ENCODE measurements at places on chromosomes 3 and 15.

DNA sequence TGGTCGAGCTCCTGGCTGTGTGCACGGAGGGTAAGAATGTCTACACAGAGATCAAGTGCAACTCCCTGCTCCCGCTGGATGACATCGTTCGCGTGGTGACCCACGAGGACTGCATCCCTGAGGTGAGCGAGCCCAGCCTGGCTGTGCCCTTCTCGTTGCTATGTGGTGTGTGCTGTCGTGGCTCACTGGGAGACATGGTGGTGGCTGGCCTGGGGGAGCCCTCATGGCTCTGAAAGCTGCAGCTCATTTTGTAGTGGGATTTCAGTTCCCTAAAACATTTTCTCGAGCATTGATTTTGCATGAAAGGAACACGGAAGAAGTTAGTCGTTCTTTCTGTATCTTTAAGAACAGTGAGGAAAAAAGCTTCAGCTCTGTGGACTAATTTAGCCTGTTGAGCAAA, 200.5 kb downstream of the ITPR1 start:
- no peak for DNase-seq

GRCh38 chr15:75058127-75058905, 34.9 kb downstream of the PPCDC start:
- no peak for DNase-seq

- no peak for DNase-seq
Observed at GRCh38 chr3:129441782-129442181, 1.8 kb downstream of the IFT122 start.

GRCh38 chr3:50245251-50245745, 9.3 kb downstream of the GNAI2 start:
- no peak for DNase-seq

DNA sequence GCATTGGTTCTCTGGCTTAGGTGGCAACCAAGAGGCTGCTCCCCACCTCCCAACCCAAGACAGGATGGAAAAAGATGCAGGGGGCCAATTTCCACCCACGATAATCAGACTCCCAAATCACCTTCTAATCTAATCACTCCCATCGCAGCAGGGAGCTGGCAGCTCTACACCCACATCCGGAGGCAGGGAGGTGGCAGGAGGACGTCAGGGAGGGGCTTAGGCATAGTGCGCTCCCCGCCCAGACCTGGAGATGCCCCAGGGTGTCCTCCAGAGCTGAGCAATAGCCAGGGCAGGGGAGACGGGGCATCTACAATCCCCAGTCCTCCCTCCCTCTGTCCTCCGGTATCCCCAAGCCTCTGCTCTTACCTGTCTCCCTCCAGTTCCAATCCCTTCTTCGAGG, 70.5 kb upstream of the SEC13 start:
- no peak for DNase-seq

DNA sequence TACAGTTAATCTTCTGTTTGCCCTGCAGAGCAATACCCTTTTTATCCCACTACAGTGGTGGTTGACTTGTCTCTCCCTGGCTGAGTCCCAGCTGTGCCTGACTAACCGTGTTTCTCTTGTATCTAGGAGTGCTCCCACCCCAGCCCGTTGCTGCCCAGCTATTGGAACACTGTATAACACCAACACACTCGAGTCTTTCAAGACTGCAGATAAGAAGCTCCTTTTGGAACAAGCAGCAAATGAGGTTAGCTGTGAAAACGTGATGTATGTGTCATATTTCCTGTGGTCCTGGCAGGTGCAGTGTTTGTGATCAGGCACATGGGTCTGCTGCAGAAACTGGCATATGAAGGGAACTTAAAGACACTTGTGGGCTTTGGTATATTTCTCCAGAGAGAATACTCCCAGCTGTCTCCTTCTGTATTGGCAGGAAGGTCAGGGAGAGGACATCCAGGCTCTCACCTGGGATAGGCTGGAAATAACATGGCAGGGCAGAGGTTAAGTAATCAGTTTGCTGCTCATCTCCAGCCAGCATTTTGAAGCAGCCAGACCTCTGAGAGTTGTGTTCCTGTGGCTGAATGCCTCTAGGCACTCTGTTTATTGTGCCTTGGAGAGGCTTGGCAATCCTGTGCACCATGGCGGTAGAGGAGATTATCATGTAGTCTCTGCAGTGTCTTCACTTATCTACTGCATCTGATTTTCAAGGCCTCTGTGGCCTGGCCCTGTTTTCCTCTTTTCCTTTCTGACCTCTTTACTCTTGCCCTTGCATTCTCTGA, 34.8 kb downstream of the ATG7 start:
- DNase-seq: no peak

DNA sequence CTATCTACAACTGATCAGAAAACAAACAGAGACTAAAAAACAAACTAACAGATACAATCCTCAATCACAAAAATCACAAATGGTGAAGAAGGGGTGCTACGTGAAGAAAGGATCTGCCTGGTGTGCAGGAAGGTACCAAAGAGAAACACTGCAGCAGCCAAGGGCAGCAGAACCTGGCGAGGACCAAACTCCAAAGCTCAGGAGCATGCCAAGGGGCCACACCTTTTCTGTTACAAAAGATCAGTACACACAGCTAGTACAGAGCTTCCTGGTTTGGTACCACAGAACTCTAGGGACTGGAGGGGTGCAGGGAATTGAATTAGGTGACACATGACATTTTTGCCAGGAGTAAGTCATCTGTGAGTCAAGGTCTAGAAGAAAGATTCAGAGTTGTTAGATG, 107.4 kb upstream of the GRM7 start:
- DNase-seq: no peak

DNA sequence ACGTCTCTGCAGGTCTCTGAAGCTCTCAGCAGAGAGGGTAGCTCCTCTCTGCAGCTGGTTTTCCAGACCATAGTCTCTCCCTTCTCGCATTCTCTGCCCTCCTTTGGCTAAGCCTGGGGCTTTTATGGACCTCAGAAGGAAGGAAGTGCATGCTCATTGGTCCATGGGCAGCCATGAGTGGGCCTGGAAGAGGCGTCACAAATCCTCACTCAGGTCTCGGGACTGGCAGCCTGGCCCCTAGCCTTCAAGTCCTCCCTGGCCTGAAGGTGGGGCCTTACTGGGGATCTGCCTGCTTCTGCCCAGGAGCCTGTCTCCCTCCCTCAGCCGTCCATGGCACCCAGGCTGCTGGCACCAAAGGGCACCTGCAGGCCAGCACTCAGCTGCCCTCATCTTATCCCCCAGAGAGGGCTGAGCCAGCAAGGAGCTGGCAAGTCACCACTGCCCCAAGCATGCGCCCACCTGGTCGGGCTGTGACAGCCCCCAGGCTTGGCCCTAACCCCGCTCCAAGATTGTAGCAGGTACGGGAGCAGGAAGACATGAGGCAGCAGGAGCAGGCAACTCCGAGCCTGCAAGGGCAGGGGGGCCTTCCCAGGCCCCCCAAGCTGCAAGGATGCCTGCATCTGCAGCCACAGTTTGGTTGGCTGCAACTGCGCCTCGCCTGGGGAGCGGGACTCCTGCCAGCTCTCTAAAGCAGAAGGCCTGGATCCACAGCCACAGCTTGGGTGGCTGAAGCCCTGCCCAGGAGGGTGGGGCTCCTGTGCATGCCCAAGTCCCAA, 37.4 kb downstream of the GHSR start:
- no peak for DNase-seq

DNA sequence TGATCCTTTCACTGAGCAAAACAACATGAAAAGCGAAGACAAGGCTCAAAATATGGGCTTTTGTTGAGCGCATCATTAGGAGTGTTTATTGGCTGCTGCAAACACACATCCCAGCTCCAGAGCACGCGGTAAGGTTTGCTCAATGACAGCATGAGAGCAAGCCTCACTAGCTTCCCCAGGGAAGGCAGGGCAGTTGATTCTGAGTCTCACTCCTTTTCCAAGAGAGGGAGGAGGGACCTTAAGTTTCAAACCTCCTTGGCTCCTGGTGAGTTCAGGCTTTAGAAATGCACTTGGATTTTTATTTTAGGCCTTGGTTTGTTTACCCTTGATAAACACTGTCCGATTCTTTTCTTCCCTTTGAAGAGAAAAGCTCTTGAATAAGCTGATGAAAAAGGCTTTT, 69.1 kb upstream of the CACNA2D3 start:
- no peak for DNase-seq

DNA sequence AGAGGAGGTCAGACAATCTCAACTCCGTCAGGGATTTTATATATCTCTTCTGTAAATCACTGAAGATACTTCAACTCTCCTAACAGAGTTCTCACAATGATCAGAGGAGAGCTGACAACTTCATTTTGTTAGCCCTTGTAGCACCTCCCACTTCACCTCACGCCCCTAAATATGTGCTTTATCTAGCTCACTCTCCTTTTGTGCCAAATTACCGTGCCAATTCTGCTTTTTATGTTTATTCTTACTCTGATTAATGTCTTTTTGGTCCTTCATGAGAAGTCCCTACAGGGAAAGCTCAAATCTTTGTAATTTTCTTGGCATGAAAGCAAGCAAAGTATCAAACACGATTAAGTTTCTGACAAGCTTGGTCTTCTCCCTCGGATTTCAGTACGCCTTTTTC, 636.1 kb upstream of the NAALADL2 start:
- DNase-seq: no peak

- DNase-seq: no peak
Observed at GRCh38 chr15:92655178-92655995, at the start of gene FAM174B. Gene FAM174B, minus strand, starts transcription at chr15:92655775.

DNA sequence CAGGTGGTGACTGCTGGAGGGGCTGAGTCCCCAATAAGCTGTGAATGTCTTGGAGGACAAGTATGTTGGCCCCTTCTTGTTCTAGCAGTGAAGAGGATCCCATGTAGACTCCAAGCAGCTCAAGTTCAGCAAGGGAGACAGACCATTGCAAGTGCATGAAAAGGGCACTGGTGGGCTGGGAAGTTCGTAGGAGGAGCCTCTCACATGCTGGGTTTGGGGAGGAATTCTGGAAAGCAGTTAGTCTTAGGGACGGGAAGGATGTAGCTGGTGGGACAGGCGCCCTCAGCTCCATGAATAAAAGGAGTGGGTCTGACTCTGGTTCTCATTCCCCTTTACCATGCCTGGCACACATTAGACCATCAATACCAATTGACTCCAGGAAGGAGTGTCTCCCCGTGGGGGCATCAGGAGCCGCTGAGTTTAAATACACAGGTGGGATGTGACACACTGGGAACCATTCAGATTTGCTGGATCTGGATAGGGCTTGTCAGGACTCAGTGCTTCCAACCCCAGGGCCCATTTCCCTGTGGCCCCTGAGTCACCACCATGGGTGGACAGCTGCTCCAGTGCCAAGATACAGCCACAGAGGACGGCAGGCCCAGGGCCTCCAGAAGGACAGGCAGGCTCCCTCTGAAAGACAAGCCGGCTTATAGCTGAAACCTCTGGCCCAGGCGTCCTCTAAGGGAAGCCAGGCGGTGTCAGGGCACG, 552 bp upstream of the XYLB start:
- DNase-seq: no peak

- DNase-seq: no peak
Observed at GRCh38 chr3:72996121-72996472, 514 bp upstream of the PPP4R2 start.

- DNase-seq: no peak
Observed at GRCh38 chr15:69463182-69463756, 10.7 kb downstream of the RPLP1 start.

DNA sequence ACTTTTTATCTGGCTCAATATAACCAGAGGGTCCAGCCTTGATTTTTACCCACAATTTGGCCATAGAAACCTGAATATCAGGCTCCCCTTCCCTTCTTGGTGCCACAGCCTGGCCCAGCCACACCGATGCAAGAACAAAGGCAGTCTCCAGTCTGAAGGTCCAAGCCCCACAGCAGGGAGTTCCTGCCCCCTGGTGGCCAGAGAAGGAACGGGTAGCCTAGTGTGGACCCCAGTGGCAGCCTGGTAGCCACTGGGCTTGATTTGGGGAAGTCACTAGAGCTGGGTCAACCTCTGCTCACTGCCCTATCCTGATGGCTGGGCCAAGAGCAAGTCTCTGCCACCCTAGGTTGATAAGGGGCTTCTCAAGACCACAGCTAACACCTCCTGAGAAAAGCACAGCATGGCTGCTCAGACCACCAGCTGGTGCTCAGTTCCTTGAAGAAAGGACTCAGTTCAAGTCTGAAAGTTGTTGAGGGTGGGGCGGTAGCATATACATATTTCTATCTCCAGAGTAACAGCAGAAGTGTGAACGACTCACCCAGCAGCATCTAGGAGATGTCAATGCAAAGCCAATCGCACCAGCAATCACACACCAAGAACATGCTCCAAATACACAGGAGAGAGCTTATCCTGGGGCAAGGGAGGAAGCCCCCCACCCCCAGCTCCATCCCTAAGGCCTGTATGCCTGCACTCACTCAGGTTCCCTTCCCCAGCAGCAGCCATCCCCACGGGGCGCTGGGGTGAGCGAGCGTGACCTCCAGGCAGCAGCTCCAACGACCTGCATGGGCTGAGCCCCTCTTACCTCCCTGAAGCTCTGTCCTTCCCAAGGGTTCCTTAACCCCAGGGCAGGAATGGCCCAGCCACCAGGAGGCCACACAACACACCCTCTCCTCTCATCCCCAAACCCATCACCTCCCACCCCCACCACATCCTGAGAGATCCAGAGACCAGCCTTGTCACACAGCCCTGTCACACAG, 7.6 kb downstream of the PFKFB4 start:
- DNase-seq: peak; percentile 38
